ENCODE measurements at places on chromosomes 2 and 18.

DNA sequence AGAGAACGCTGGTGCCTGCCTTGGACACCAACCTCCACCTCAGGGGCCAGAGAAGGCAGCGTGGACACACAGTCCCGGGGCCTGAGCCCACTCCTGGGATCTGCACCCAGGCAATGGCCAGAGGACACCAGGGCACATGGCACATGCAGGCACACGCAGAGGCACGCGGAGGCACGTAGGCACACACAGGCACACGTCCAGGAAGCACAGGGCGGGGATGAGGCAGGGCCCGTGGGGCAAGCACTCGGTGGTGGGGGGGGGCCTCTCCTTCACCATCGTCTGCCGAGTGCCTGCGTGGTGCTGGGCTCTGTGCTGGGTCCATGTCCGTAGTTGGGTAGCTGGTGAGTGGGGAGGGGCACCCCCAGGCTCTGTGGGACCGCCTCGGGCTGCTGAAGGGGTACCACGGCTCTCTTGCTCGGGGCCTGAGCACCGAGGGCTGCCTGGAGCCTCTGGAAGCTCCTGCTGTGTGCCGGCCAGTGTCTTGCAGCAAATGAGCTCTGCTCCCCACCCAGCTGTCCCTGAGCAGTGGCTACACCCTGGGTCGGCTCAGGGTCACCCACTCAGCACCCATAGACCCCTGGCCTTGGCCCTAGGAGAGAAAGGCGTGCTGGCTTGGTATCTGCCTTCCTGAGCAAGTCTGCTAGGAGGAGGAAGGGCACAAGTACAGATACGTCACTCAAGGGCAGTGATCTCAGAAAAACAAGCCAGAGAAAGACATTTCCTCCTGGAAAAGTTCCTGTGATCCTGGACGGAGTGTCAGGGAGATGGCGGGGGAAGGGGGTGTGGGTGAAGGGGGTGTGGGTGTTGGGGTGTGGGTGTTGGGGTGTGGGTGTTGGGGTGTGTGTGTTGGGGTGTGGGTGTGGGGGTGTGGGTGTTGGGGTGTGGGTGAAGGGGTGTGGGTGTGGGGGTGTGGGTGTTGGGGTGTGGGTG is 26.4 kb downstream of the RTP5 start:
- no peak for DNase-seq

DNA sequence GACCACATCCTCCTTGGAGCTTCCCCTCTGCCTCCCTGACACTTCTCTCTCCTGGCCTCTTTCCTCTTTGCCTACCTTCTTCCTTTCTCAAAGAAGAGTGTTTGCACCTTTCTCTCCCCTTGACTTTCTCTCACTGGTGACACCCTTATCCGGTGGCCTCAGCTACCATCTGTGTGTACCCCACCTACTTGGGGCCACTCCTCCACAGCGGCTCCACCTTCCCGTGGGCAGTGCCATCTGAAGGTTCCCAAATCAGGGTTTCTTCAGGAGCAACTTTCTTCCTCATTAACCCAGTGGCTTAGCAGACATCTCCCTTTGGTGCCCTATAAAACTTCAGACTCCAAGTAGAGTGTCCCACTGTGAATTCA is 5.3 kb upstream of the NCL start:
- no peak for DNase-seq

DNA sequence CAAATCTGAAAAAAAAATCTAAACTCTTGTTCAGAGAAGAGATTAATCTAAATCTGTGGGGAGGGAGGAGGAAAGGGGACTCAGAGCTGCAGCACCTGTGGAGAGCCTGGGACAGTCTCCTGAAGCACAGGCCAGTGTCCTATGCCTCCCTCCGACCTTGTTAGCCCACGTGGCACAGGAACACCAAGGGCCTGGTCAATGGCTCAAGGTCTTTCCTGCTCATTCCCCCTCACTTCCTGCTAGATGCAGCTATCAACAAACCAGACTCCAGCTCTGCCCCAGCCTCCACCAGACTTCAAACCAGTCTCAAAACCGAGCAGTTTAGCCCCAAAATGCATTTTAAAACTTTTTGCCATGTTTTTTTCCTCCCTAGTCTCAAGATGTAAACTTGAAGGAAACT is 20.1 kb upstream of the SULT1C3 start:
- no peak for DNase-seq

DNA sequence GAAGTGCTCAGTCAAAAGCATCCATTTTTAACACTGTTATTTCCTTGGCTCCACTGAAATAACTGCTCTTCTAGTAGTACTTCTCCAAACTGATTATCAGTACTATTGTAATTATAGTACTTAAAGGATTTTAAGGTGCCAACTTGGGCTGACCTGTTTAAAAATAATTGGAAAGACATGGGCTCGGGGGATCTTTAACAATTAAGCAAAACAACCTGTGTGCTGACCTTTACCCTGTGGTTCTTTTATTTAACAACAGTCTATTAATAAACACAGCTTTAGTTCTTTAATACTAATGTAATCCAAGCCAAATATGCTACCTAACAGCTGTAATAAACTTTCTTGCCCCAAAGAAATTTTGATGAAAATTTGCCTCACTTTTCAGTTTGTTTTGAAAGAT is 6.9 kb upstream of the ITPRID2 start:
- no peak for DNase-seq

DNA sequence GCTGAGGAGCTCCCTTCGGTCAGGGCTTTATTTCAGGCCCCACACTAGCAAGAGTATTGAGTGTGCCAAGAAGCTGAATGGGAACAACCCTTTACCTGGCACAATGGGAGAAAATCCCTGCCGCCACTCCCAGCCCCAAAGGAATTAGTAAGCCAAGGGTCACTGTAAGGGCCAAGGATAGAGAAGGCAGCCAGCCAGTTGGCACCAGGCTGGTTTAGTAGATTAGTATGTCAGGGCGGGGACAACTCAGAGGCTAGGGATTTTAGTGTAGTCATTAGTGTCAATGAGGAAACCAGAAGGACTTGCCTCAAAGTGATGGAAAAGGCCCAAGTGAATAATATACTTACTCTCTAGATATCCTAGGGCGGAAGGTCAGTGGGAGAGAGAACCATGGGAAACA is 34.9 kb upstream of the CYP26B1 start:
- DNase-seq, result no peak

- no peak for DNase-seq
These were observed 97.9 kb downstream of the ACKR3 start for GRCh38 chr2:236667526-236667925.

GRCh38 chr18:69580107-69580506 is 179.4 kb downstream of the DOK6 start:
- DNase-seq, result no peak

GRCh38 chr2:219001100-219001576 is 7.9 kb upstream of the CRYBA2 start:
- DNase-seq, result no peak

- no peak for DNase-seq
These were observed 526.6 kb upstream of the PKDCC start for GRCh38 chr2:41521211-41521610.

DNA sequence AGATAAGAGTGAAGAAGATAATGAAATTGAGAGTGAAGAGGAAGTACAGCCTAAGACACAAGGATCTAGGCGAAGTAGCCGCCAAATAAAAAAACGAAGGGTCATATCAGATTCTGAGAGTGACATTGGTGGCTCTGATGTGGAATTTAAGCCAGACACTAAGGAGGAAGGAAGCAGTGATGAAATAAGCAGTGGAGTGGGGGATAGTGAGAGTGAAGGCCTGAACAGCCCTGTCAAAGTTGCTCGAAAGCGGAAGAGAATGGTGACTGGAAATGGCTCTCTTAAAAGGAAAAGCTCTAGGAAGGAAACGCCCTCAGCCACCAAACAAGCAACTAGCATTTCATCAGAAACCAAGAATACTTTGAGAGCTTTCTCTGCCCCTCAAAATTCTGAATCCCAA is 15.7 kb downstream of the MSH6 start:
- no peak for DNase-seq

- no peak for DNase-seq
These were observed 250 bp upstream of the CHST10 start for GRCh38 chr2:100417711-100418124.

DNA sequence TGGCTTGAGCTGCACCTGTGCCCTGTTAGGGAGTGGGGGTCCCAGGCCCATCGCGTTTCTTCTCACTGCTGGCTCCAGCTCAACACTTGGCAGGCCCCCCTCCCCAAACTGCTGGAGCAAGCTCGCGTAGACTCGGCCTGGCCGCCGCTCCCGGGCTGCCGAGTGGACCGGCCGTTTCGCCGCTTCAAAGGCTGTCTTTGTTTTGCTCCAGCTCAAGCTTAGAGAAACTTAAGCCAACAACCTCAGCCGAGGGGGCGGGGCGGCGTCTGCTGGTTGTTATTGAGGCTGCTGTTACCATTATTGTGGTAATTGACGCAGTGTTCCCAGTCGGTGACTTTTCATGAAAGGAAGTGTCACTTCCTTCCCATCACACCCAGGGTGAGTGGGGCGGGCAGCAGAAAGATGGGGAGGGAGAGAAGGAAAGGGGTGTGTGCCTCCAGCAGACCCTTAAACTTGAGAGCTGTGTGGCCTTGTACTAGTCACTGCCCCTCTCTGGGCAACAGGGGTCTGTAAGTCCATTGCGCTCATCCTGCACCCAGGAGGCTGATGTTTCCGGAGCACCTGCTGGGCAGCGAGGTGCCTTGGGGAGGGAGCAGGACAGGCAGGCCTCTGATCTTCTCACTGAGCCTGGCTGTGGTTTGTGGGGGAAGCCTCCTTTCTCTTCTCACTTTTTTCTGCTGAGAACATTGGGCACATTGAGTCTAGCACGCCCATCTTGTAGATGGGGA is 2.1 kb downstream of the ARID5A start:
- no peak for DNase-seq

DNA sequence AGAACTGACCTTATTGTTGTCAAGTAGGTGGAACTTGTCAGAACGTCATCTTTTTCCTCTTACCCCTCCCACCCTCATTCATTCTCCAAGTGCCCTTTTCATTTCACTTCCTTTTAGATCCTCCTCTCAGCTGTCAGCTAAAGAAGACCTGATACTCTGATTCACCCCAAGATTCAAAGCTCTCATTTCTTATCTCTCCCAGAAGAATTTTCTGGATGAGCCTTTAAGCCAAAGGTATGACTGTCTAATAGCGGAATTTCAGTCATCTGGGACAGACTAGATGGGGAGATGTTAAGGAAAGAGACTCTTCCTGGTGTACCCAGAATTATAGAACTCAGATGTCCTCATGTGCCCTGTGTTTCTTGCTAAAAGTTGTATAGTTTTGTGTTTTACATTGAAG is 53.9 kb downstream of the TCF7L1 start:
- DNase-seq, result no peak

- no peak for DNase-seq
These were observed 507.1 kb upstream of the TNP1 start for GRCh38 chr2:217366966-217367365.

DNA sequence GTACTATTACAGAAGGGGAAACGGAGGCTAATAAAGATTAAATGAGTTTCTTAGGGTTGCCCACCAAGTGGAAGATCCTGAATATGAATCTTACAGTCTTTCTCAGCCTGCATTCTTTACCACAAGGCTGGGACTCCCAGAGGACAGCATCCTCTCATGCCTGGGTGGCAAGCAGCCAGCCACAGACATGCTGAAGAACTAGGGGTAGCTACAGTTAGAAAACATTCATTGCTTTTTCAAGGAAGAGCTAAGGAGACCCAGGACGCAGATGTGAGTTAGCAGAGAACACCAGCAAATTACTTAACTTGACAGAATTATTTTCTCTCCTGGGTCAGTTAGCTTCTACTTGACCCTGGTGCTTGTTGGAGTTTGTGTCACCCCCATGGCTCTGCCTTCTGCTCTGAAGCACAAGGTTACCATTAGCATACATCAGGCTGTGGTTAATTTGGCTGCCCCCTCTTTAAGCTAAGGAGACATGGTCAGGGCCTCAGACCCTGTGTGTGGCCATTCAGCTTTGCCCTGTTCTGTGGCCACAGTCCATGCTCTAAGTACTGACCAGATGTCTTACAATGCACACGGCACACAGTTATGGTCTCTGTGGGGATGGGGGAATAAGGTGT is 132.3 kb upstream of the TNP1 start:
- DNase-seq, result no peak

- no peak for DNase-seq
These were observed 16.0 kb downstream of the RAMP1 start for GRCh38 chr2:237875256-237876060.

DNA sequence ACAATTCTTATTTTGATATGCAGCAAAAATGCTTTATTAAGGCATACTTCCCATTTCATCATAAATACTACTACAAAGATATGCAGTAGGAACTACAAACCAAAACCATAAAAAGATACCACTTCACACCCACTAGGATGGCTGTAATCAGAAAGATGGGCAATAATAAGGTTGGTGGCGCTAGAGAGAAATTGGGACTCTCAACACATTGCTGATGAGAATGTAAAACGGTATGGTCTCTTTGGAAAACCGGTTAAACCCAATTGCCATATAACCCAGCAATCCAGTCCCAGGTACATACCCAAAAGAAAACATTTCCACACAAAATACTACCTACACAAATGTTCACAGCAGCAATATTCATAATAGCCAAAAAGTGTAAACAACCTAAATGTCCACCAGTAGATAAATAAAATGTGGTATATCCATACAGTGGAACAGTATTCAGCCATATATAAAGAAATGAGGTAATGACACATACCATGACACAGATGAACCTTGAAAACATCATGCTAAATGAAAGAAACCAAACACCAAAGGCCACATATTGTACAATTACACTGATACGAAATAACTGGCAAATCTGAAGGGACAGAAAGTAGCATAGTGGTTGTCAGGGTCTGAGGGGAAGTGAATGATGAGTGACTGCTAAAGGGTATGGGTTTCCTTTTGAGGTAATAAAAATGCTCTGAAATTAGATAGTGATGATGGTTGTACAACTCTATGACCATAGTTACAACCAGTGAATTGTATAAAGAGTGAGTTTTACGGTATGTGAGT is 12.7 kb downstream of the SP3 start:
- DNase-seq, result no peak

GRCh38 chr2:68362069-68362468 is 3.0 kb upstream of the PLEK start:
- DNase-seq, result peak; percentile 16

DNA sequence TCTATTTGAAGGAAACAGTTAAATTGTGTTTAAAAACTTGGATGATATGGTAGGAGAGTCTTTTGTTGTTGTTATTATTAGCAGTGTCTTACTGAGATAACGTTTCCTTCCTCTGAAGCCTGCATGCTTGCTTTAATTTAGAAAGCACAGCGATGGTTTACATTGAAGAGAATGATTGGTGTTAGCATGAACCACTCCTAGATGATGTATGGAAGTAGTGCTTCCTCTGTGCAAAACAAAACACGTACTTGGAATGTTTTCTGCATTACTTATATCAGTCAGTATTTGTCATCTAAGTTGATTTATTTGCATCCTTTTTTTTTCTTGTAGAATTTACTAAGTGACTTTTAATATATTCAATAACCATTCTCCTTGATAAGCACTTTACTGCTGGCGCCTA is 89.0 kb downstream of the UGGT1 start:
- no peak for DNase-seq

Measured in C1 segment of cervical spinal cord (tissue), 14 donors.